Activated naive CD4-positive, alpha-beta T cell treated with anti-CD3 and anti-CD28 coated beads, Interleukin-2, amount 50 U/mL, for 72 hours (primary cell): ENCODE measurements at places on chromosomes 1 and 21. TPM values are rescaled to one million over a fixed set of nuclear protein-coding genes. Genes with fewer than 3 reads are reported as not detected.

- DNase-seq = no peak
Observed at GRCh38 chr1:235160383-235160956, 580 bp downstream of the RBM34 start.

The SLAMF7 gene
- total RNA-seq = 112 TPM

- DNase-seq = peak; percentile 36
Observed at GRCh38 chr1:47449822-47450552, 12.1 kb downstream of the FOXD2 start.

DNA sequence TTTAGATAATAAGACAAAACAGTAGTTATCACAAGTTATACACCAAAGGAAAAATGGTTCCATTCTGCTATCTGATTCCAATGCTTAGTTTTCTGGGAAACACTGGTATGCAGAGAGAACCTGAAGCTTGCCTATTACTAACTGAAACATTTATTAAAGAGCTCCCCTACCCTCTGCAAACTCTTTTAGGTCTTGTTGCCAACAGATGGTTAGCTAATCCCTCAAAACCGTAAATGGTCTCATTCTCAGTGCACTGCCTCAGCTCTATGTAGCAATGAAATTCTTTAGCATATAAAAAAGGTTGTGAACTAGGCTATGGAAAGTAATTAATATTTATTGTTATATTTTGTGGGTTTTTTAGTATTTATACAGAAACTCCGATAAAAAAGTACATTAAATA lies 20.4 kb downstream of the C21orf91 start:
- no peak for DNase-seq

DNA sequence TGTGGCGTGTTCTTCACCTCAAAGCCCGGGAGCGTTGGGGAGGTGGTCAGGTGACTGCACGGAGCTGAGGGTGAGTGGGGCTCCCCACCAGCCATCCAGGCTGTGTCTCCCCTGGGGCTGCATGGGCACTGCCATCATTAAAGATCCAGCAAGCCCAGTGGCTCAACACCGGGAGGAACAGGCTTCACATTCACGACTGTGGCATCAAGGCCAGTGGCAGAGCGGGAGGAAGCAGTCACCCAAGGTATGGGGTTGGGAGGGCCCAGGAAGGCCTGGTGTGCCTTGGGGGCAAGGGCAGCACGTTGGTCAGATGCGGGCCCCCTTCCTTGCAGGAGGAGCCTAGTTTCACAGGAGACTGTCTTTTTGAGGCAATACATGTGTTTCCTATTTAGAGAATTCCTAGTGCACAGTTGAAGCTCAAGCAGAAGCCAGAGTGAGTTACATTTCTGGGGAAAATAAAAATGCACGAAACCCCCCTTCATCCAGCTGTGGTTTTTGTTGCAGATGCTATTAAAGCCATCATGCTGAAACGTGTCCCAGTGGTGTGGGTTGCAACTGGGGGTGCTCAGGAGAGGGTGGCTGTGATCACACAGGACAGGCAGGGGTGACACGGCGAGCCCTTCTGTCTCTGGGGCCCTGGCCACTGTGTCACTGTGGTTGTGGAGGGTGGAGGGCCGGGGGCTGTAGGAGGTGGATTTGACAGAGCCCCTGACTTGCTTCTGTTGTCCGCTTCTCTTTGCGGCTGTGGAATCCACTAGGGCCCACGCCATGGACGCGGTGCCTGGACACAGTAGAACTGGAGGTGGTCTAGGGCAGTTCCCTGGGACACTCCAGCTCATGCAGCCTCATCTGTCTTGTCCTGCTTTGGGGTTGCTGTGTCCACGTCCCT lies 34.1 kb downstream of the SNAP47 start:
- DNase-seq = no peak

The LMOD1 gene
- total RNA-seq = not detected

GRCh38 chr1:156136970-156137483 lies 16.4 kb upstream of the SEMA4A start:
- DNase-seq = no peak

The CASZ1 gene
- total RNA-seq = 1.8 TPM
